ENCODE measurements at places on chromosomes 2 and 18. TPM values are rescaled to one million over a fixed set of nuclear protein-coding genes. Genes with fewer than 3 reads are reported as not detected.

DNA sequence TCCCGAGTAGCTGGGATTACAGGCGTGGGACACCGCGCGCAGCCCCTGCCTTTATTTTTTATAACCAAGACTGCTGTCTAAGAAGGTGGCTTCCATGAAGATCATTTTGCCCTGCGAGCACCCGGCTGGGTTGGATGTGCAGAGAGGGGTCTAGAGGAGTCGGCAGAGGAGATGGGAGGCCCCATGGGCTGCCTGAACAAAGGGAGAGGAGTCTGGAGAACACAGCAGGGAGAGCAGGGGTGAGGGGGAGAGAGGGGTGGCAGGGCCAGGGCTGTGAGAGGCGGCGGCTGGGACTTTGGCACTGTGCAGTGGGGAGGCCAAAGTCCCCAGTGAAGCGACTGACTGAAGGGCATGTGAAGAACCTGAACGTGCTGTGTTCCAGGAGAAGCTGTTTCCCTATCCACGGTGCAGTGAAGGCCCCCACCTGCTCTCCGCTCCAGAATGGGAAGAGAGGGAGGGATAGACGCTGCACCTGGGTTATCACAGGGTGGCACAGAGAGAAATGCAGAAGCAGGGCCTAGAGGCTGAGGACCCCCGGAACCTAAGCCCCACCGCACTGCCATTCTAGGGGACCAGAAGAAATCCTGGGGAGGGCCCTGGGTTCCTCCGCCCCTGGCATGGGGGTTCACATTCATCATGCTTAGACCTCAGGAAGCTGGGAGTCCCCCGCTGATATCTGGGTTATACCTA lies 24.8 kb upstream of the FOSL2 start:
- no peak overlapping the region for H3K27ac ChIP-seq
- no peaks in the 10 kb centered on the region for H3K36me3 ChIP-seq
- no peak overlapping the region for H3K4me3 ChIP-seq
- DNase-seq, result no peak
- peaks cover 46% of the 10 kb centered on the region for H3K4me1 ChIP-seq

Gene RUFY4
- total RNA-seq, result 1.8 TPM

GRCh38 chr2:24360050-24360962 lies at the start of gene ITSN2:
Gene ITSN2, minus strand, starts transcription at chr2:24360536. Its CDS starts 32,454 bp downstream, at chr2:24328082.
- DNase-seq, result peak; percentile 86
- H3K27ac ChIP-seq, result peak within 1 kb of the TSS; percentile 92
- H3K36me3 ChIP-seq, result peaks cover 12% of the 10 kb centered on the region
- H3K27me3 ChIP-seq, result no peaks in the 10 kb centered on the region
- peaks cover 28% of the 10 kb centered on the region for H3K4me1 ChIP-seq
- H3K4me3 ChIP-seq, result peak within 1 kb of the TSS; percentile 85

- H3K27me3 ChIP-seq, result no peaks in the 10 kb centered on the region
- no peak overlapping the region for H3K4me3 ChIP-seq
- no peak for DNase-seq
Observed at GRCh38 chr2:75100801-75101151, 98.5 kb downstream of the TACR1 start.

DNA sequence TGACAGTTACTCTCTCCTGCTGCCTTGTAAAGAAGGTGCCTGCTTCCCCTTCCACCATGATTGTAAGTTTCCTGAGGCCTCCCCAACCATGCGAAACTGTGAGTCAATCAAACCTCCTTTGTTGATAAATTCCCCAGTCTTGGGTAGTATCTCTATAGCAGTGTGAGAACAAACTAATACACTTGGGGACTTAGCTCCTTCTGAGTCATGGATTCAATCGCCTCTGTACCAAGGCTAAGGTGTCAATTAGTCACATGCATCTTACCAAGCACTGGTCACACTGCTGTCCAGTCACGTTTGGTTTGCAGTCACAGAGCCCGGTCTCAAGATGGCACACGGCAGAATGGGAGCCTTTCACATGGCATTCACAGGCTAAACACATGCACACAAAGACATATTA lies 100.6 kb downstream of the LAMA1 start:
- H3K27ac ChIP-seq, result no peak overlapping the region
- no peak for DNase-seq
- H3K4me1 ChIP-seq, result no peaks in the 10 kb centered on the region

GRCh38 chr18:41674506-41674905 lies 280.5 kb upstream of the PIK3C3 start:
- H3K27me3 ChIP-seq, result no peaks in the 10 kb centered on the region
- H3K4me3 ChIP-seq, result no peak overlapping the region
- DNase-seq, result no peak
- H3K36me3 ChIP-seq, result no peaks in the 10 kb centered on the region
- no peak overlapping the region for H3K27ac ChIP-seq

DNA sequence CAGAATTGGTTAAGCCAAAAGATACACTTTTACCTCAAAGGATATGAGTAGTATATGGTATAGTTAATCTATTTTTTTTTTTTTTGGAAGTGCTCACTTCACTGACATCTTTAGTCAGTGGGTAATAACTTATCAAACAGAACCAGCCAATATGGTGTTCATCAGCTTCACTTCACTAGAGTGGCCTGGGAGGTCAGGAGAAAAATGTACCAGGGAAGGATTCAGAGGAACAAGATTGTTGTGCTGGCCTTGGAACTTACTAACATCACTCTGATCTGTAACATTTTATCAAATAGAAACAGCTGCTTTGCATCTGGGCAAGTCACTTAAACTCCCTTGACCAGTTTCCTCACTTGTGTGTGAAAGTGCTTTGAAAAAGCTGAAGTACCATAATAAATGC lies 962.7 kb downstream of the BCL11A start:
- no peak overlapping the region for H3K4me3 ChIP-seq
- H3K27ac ChIP-seq, result no peak overlapping the region
- no peaks in the 10 kb centered on the region for H3K27me3 ChIP-seq
- no peak for DNase-seq
- no peaks in the 10 kb centered on the region for H3K36me3 ChIP-seq

GRCh38 chr18:9082711-9083510 lies 19.6 kb upstream of the NDUFV2 start:
- H3K4me1 ChIP-seq, result peaks cover 51% of the 10 kb centered on the region
- H3K27ac ChIP-seq, result peak overlapping the region; percentile 100
- peak; percentile 82 for DNase-seq
- peaks cover 20% of the 10 kb centered on the region for H3K36me3 ChIP-seq
- H3K4me3 ChIP-seq, result peak overlapping the region; percentile 70

GRCh38 chr18:79926715-79927606 lies 24.5 kb downstream of the SLC66A2 start:
- no peaks in the 10 kb centered on the region for H3K4me1 ChIP-seq
- DNase-seq, result peak; percentile 4
- H3K36me3 ChIP-seq, result peaks cover 46% of the 10 kb centered on the region

DNA sequence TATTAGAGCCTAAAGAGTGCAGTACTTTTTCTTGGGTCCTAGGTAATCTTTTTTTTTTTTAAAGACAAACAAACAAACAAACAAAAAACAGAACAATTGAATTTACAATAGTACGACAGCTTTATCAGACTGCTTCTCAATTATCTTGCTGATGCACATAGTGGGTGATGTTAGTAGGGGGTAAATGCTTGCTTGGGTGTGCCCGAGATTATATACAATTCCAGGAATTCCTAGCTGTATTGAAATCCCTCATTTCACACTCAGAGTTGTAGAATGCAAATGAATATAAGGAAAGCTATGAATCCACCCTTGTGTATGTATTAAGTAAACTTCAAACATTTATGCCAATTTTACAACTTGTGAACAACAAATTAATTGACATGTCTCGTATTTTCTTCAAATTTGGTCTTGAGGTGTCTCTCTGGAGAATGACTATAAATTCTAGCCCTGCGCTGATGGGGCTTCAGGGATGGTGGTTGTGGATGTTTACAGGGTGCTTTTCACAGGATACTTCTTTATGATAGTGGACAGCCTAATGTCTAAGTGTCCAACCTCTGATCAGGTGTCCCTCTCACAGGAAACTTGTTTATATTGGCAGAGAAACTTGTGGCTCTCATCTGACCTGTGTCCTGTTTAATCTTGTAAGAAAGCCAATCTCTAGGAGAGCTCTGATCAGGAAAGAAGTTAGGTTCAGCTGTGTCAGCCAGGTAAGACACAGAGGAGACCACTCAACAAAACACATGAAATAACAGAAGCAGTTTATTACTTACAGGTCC lies 61.9 kb upstream of the SLC39A10 start:
- H3K4me1 ChIP-seq, result peaks cover 8% of the 10 kb centered on the region
- no peaks in the 10 kb centered on the region for H3K36me3 ChIP-seq
- DNase-seq, result no peak
- no peaks in the 10 kb centered on the region for H3K27me3 ChIP-seq
- H3K27ac ChIP-seq, result no peak overlapping the region

Gene KIAA2012
- not detected for total RNA-seq

DNA sequence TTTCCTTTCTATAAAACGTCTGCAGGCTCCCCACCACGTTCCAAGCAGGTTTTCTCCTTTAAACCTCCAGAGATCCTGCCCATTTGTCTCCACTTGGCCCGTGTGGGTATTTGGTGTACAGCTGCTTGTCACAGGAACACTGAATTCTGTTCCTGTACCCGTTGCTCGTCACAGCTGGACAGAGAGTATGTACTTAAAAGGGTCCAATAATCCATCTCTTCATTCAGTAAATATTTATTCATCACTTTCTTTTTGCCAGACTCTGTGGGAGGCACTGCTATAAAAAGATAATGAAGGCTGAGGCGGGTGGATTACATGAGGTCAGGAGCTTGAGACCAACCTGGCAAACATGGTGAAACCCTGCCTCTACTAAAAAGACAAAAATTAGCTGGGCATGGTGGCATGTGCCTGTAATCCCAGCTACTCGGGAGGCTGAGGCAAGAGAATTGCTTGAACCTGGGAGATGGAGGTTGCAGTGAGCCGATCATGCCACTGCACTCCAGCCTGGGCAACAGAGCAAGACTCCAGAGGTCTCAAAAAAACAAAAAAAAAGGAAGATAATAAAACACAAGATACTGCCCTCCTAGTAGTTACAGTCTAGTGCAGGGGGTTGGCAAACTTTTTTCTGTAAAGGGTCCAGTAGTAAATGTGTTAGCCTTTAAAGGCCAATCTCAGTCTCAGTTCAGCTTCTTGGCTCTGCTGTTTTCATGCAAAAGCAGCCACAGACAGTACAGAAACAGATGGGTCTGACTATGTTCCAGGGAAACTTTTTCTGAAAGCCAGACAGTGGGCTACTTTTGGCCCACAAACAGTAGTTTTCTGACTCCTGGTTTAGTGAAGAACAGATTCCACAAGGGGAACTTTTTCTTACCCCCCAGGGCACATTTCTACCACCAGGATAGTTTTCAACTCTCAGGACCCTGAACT lies 309.9 kb upstream of the RAB12 start:
- no peak overlapping the region for H3K27ac ChIP-seq
- no peak for DNase-seq
- H3K4me3 ChIP-seq, result no peak overlapping the region
- H3K4me1 ChIP-seq, result no peaks in the 10 kb centered on the region

Gene POTEI
- total RNA-seq, result not detected

DNA sequence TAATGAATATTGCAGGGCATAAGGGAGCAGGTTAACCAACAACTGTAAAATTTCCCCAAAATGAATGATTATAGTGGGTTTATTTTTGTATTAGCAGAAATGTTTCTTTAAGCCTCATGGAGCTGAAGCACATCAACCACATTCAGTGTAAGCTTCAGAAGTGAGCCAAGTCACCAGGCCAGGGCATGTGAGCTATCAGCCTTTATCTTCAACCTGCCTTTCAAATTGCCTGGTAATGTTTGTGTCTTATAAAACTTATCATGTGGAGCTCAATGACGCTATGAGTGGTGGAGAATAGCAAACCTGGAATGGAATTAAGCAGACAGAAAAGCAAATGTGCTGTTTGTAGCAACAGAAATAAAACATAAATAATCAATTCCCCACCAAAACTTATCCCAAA lies 1068.4 kb downstream of the LRP1B start:
- no peaks in the 10 kb centered on the region for H3K4me1 ChIP-seq
- DNase-seq, result no peak
- no peaks in the 10 kb centered on the region for H3K36me3 ChIP-seq
- H3K4me3 ChIP-seq, result no peak overlapping the region

- H3K27ac ChIP-seq, result no peak overlapping the region
- H3K36me3 ChIP-seq, result no peaks in the 10 kb centered on the region
- peaks cover 5% of the 10 kb centered on the region for H3K27me3 ChIP-seq
- no peak overlapping the region for H3K4me3 ChIP-seq
Observed at GRCh38 chr2:11569636-11570035, 35.8 kb downstream of the GREB1 start.

Gene CIB4
- total RNA-seq, result not detected

DNA sequence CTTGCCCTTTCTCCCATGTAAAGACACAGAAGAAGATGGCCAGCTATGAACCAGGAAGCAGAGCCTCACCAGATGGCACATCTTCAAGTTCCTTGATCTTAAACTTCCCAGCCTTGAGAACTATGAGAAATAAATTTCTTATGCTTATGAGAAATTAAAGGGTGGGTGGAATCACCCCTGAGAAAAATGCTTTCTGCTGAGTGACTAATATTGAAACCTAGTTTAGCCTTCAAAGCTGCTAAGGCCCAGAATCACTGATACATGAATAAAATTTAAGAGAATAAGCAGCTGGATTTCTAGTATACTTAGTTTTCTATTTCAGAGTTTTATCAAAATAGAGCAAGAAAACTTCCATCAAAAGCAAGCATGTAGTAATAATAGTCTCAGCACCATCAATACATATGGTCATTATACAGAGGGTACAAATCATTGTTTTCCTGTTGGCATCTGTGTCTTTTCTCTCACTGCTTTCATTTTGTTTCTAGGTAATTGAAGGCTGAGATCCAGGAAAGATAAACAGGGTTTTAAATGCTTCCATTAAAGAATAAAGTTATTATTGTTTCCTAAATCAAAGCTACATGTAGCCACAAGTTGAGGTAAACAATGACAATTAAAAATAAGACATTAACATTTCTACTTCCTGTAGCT lies 53.3 kb upstream of the COL5A2 start:
- no peak overlapping the region for H3K27ac ChIP-seq
- no peak overlapping the region for H3K4me3 ChIP-seq
- H3K36me3 ChIP-seq, result no peaks in the 10 kb centered on the region
- H3K27me3 ChIP-seq, result no peaks in the 10 kb centered on the region

Gene AAMP
- total RNA-seq, result 60.8 TPM

DNA sequence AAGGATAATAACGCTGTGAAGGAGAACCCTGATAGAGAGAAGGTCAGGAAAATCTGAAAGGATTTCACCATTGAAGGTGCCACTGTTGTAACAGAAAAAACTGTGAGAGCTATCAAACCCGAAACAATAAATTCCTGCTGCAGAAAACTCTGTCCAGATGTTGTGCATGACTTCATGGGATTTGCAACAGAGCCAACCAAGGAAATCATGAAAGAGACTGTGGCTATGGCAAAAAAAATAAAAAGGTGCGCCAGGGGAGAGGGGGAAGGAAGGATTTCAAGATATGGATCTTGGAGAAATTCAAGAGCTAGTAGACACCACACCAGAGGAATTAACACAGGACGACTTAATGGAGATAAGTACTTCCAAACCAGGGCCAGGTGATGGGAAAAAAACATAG lies 88.0 kb downstream of the LDLRAD4 start:
- H3K4me1 ChIP-seq, result peaks cover 11% of the 10 kb centered on the region
- H3K27me3 ChIP-seq, result no peaks in the 10 kb centered on the region
- H3K36me3 ChIP-seq, result no peaks in the 10 kb centered on the region
- no peak overlapping the region for H3K4me3 ChIP-seq

Measured in activated CD4-positive, alpha-beta memory T cell treated with anti-CD3 and anti-CD28 coated beads for 36 hours (primary cell).